ENCODE measurements at places on chromosomes 5 and 9. TPM values are rescaled to one million over a fixed set of nuclear protein-coding genes. Genes with fewer than 3 reads are reported as not detected.

The PTPRD gene
- 10.0 TPM for total RNA-seq

The PCDHA1 gene
- total RNA-seq = 0.45 TPM

The SPOCK1 gene
- total RNA-seq = 5.9 TPM

The DAB2IP gene
- 5.3 TPM for total RNA-seq

The PLAC8L1 gene
- total RNA-seq = not detected

The TRIM32 gene
- total RNA-seq = 17.4 TPM

The MED22 gene
- 13.6 TPM for total RNA-seq

The C9orf153 gene
- not detected for total RNA-seq

The MZB1 gene
- total RNA-seq = not detected

The DPYSL3 gene
- total RNA-seq = 65.2 TPM

The OSMR gene
- total RNA-seq = 61.1 TPM

The FAM200C gene
- total RNA-seq = 7.0 TPM

The CDKN2A gene
- 0.68 TPM for total RNA-seq

All from H4 (cell line).